Activated CD4-positive, alpha-beta T cell treated with anti-CD3 and anti-CD28 coated beads, Interleukin-2, amount 50 U/mL, for 4 hours (primary cell): ENCODE measurements at places on chromosomes 16 and 17.

- DNase-seq, result no peak
These were observed 896.2 kb downstream of the CDH11 start for GRCh38 chr16:64225696-64226095.

DNA sequence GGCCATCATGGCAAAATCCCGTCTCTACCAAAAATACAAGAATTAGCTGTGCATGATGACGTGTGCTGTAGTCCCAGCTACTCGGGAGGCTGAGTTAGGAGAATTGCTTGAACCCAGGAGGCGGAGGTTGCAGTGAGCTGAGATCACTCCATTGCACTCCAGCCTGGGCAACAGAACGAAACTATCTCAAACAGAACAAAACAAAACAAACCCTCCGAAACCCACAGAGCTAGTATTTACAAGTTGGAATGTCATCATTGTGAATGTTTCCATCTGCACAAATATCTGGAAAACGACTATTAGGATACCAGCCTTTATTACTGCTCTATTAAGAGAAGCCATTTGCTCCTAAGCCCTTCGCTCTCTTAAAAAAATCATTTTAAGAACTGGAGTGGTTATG lies 26.0 kb downstream of the SMARCE1 start:
- DNase-seq, result no peak

DNA sequence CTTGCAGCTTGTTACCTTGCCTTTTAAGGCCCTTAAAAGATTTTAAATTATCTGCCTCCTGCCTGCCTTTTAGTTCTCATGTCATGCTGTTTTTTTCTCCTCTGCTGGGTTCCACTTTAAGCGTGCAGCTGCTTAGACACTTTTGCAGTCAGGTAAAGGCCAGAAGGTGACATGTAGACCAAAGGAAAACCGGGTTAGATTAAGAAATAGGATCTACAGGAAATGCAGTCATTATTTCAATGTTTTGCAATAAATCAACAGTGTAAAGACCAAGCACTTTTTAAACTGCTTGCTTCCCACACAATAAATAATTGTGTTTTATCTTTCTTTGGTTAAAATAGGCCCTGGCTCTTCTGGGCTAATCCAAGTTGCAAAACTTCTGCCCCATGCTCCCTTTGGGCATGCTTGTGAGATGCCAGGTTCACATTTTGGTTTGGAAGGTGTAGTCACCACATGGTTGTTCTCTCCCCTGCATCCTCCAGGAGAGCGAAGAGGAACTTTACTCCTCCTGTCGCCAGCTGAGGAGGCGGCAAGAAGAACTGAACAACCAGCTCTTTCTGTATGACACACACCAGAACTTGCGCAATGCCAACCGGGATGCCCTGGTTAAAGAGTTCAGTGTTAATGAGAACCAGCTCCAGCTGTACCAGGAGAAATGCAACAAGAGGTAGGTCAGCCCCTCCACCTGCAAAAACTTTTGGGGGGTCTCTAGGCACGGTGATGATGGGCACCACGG lies 54.9 kb downstream of the SDR42E1 start:
- no peak for DNase-seq

- no peak for DNase-seq
These were observed 571 bp upstream of the USP10 start for GRCh38 chr16:84699147-84699711.

DNA sequence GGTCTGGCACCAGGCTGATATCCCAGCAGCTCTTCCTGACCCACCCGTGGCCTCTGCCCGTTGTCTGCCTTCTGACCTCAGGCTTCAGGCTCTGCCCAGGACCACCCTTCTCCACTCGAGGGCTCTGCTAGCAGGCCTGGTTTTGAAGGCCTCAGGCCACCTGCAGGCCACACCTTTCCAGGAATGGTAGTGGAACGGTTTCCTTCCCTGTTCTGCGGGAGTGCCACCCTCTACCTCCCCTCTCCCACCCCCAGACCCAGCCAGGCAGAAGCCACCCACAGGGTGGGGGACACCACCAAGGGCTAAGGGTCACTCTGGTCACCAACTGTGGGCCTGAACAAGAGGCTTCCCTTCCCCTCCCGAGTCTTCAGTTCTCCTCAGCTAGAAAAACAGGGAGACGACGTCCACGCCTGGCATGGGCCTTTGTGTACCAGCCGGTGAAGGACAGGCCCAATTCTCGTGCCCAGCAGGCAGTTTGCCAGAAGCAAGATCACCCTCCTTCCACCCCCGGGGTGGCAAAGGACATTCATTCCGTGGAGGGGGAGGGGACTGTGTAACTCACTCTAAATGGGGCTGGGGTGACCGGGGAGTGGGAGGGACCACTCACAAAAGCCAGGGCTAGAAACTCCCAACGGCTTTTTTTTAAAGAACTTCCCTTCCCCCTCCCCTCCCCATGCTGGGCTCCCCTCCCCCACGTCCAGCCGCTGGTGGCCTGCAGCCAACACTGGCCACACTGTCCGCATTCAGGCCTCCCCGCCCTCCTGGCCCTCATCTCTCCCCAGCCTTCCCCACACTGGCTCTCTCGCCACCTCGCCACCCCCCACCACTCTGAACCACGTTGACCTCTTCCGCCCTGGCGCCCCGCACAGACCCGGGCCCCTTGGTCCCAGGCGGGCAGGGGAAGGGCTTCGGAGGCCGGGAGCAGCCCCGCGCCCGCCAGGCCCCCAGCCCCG lies 7.7 kb downstream of the CBX4 start:
- DNase-seq, result no peak

DNA sequence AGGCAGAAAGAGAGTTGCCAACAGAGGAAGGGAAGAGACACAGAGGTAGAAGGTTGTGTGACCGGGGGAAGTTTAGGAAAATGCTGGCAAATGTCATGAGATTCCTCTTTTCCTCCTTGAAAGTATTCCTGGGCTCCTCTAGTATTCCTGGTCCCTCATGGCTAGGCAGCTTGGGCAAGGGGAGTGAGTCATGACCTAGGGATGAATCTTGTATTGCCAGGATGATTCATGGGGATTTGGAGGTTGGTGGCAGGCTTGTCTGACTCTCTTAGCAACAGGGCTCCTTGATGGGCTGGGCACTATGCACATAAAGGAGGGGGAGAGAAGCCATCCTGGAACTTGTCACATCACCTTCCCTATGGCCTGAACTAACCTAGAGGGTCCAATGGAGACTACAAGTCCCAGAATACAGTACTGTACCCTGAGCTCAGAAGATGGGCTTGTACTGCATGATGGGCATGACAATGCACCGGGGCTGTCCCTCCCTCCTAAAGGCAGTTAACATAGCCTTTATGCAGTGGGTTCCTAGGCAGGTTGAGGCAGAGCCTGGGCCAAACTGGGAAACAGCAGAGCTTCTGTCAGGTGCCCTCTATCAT lies 2.1 kb upstream of the SEZ6 start:
- no peak for DNase-seq

DNA sequence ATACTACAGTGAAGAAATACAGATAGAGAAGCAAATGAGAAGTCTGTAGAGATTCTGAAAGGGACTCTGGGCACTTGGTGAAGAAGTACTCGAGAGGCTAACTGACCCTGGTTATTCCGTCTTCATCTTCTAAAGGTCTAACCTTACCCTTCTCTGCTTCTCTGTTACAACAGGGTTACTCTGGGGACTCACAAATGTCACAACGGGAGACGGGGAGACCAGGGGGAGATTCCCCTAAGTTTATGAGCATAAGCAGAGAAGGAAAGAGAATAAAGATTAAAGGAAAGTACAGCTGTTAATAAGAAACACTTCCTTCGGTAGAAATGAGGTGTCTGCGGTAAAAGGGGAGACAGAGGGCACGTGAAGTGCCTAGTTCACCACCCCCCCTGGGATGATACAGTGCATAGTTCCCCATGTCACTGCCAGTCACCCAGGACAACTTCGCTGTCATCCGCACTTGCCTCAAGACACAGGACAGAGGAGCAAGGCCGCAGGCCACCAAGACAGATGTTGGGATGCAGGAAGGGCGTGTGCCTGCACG lies 75.2 kb upstream of the TRAP1 start:
- DNase-seq, result no peak

DNA sequence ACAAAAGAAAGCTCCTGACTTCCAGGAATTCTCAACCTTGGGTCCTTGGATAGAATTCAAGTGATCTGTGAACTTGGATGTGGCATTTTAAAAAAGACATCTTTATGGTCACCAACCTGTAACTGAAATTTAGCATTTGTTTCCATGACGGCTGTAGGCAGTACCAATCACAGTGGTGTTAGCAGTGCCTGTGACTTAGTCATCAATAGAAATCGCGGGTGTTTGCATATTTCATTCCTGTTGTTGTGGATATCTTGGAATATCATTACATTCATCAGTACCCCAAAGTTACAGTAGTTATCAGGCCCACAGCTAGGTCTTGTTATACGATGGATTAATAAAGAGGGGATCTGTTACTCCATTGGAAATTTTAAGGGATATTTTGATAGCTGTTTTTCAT lies 81.6 kb downstream of the CMIP start:
- DNase-seq, result no peak

DNA sequence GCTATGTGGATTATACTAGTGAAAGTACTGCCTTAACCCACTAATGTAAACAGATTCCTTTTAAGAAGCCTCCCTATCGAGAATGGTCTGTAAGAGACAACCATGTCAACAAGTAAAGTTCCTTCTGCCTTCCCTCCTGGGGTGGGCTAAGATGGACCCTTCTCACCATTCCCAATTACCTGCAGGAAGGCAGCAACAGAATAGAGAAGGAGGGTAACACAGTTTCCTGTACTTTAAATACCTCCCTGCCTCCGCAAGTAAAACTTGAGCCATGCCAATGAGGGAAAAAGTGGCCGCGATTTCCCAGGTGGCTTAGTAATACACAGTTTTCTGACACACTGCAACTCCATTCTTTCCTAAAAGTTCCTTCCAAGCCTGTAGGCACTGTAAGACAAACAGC lies 45.2 kb downstream of the TOX3 start:
- no peak for DNase-seq

DNA sequence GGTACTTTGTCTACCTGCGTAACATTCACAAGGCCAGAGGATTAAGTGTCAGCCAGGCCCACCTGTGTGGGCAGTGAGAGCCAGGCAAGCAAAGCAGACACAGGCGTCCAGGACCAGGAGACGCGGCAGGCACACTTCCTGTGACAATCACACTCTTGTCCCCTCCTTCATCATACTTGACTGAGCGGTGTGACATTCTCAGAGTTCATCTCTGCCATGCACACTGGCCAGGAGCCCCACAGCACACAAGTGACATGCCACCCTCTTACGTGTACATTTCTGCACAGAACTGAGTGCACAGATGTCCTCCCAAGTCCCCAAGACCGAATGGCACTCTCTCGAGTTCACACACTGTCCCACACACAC lies 8.7 kb downstream of the PPP1R9B start:
- no peak for DNase-seq
